Sciatic nerve (tissue), 2 donors: ENCODE measurements at places on chromosomes 6 and 20. TPM values are rescaled to one million over a fixed set of nuclear protein-coding genes. Genes with fewer than 3 reads are reported as not detected.

Gene MOCS1
- 37.3 TPM for total RNA-seq

DNA sequence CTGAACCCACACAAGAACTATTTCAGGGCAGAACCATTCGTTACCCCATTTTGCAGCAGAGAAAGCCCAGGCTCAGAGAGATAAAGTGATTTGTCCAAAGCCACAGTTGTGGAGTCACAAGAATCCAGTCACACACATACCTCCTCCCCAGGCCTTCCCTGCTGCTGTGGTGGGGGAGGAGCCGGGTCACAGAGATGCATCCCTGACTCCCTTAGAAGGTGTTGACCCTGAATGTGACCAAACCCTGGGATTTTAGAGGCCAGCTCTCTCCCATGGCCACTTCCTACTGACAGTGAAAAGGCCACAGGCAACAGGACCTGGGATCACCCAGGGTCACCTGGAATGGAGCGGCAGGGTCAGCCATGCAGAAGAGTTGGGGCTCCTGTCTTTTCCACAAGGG, 48.6 kb downstream of the CHMP4B start:
- DNase-seq = no peak

Gene MMUT
- total RNA-seq = 22.7 TPM

Gene SLX4IP
- total RNA-seq = 4.6 TPM

DNA sequence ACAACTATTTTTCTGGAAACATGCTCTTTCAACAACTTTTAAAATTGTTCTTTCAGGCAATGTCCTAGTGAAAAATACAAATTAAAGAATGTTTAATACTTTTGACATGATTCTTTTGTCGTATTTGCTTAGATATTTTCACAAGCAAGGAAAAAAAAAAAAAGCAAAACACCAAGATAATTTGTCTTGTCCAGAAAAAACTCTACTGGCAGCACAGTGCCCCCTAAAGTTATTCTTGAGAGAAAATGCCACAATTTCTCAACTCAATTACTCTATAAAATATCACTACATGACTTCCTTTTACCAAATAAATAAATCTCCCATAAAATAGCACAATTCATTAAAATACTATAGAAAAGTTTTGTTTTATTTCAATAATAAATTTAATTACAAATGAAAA, 652.5 kb upstream of the EPHA7 start:
- no peak for DNase-seq

Gene POM121L2
- total RNA-seq = not detected

DNA sequence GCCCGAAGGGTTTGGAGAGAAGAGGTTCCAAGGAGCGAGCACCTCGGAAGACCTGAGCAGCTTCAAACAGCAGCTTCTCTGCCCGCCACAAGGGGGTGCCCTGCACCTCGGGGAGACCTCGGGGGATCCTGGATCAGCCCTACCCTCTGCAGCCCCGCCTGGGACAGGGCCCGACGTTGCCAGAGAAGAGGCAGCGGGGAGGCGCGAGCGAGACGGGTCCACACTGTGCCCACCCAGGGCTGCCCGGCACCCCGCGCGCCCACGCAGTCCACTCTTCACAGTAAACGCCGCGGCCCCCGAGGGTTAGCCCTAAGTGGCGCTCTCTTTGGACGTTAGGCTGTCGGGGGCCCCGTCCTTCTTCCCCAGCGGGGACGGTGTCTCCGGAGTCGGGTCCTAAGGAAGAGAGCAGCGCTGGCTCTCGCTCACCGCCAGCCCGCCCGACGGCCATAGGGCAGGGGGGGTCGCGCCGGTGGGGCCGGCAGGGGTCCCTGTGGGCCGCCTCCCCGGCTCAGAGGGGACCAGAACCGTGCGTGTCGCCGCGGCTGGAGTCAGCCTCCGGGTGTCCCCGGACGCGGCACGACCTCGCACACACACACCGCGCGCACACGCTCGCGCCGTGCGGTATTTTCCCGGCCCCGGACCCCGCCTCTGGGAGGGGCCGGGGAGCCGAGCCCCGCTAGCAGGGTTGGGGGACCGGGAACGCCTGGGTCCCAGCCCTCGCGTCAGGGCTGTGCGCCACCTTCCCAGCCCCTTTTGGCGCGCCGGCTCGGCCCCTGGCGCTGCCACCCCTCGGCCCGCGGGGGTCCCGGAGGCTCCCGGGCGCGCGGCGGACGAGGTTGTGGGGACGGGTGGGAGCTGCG, 929 bp downstream of the CDH22 start:
- DNase-seq = peak; percentile 76

Gene PANK2
- 48.5 TPM for total RNA-seq

DNA sequence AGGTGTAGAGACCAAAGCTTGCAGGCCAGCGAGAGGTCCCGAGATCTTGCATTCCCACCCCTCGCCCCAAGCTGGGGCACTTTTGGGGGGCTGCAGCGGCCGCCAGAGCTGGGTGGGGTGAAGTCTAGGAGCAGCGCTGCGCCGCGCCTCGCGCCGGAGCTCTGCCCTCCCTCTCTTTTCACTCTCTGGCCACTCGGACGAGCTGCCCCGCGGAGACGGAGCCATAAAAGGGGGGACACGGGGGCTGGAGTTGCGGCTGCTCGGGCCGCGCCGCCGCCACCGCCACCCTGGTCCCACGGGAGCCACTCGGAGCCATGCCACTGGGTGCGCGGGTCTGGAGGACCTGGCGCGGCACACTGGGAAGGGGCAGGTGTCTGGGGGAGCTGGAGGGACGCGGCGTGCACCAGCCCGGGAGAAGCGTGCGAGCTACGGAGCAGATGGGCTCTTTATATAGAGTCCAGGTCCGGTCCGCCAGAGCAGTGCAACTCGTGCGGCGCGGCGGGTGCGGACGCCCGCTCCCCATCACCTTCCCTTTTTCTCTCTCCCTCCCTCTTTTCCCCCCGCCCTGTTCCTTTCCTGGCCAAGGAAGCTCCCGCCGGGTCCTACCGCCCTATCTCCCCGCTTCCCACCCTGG, 687 bp upstream of the HTR1B start:
- DNase-seq = no peak

Gene CST5
- total RNA-seq = not detected

DNA sequence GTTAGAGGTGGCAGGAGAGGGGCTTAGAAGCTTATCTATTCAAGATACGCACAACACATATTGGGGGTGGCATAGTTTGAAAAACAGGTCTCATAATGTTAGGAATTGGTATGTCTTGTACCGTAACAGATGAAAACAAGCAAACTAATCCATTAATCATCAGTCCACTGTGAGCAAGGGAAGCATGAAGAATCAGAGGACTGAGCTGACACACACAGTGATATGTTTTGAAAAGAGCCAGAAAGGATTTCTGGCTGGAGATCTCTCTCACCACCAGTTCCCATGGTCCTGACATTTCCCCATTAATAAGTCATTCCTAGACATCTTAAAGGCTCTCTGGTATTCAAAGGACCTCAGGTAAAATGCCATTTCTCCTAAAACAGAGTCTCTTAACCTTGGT, 158.8 kb upstream of the PHACTR1 start:
- DNase-seq = no peak

- DNase-seq = no peak
These were observed 141.0 kb upstream of the MLN start for GRCh38 chr6:33944686-33945411.

Gene SEL1L2
- total RNA-seq = not detected

GRCh38 chr6:53263917-53264316, 84.8 kb downstream of the ELOVL5 start:
- no peak for DNase-seq

GRCh38 chr6:11072101-11072500, 21.5 kb upstream of the SMIM13 start:
- DNase-seq = no peak

GRCh38 chr6:119350952-119351372, 1.4 kb upstream of the MAN1A1 start:
- no peak for DNase-seq

GRCh38 chr6:122790028-122790422, 967 bp downstream of the SMPDL3A start:
- peak; percentile 61 for DNase-seq

Gene CGA
- not detected for total RNA-seq

GRCh38 chr6:128919412-128920180, 36.7 kb downstream of the LAMA2 start:
- DNase-seq = no peak

Gene ADGRB3
- 8.5 TPM for total RNA-seq

Gene TLDC2
- total RNA-seq = 0.31 TPM

Gene PGC
- 0.27 TPM for total RNA-seq

Gene RNF182
- 0.49 TPM for total RNA-seq

Gene FAM209B
- not detected for total RNA-seq
